ENCODE measurements at places on chromosomes 3 and 15.
A peak's percentile ranks its signal among the peaks of the same experiment; 100 is the strongest.

DNA sequence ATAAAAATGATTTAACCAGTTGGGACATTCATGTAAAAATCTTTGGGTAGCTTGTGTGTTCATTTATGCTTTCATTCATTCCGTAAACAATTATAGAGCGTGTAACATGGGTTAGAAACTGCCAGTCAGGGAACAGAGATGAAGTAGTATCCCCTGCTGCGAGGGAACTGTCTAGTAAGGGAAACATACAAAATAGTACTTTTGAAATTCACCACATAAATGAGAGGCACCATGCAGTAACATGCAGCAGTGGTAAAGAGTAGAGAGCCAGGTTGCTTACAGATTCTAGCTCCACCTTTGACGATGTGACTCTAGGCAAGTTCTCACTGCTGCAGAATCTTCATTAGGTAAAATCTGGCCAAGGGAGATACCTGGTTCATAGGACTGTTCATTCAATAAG lies 938 bp downstream of the DZIP3 start:
- no peak for DNase-seq

GRCh38 chr3:17640466-17640865 lies 102.0 kb downstream of the TBC1D5 start:
- no peak for DNase-seq

DNA sequence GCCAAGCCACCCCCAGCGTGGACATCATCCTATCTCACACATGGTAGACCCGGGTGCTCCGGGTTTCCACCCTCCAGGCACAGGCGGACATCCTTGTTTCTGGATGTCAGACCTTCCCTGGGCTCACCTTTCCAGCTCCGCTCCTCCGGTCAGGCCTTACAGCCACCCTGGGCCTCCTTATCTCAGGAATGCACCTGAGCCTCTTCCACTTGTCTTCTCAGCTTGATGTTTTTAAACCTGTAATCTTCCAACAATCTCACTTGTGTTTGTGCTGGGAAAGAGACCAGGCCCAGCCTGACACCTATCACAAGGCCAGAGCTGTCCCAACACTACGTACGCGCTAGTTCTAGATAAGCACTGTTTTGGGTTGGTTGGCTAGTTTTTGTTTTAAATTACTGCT lies 53.9 kb downstream of the NIPA2 start:
- DNase-seq = no peak

DNA sequence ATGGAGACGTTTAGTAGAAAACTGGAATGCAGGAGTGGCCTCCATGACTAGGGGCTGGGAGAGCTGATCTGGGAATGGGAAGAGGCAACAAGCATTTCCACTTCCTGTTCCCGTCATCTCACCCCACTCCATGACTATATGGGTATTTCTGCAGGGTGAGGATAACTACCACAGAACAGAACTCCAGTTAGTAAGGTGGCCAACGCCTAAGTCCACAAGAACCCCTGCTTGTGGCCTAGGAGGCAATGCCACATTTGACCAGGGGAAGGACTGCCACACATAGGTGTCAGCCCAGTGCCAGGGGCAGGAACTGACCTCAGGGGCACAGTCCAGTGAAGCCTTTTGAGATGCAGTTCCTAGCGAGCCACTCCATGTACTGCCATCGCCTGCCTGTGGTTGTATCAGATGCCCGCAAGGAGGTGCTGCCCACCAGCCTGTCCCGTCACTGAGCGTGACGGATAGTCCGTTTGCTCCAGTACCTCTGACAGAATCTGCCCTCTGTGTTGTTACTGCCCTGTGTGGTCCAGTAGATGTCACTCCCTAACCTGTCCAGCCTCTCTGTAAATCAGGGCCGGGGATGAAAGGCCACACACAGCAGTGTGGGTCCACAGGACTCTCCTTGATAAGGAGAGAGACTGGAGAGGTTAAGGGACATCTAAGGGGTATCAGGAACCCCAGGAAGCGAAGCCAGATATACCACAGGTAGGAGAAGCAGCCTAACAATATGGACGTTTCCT lies 3.5 kb upstream of the MTFMT start:
- peak; percentile 13 for DNase-seq

GRCh38 chr15:28984421-28985315 lies 98.9 kb downstream of the APBA2 start:
- DNase-seq = peak; percentile 54

- DNase-seq = no peak
Measured at GRCh38 chr3:59867185-59868002, 817.6 kb upstream of the CFAP20DC start.

- no peak for DNase-seq
Measured at GRCh38 chr3:25114532-25114931, 313.5 kb upstream of the RARB start.
